ENCODE measurements at places on chromosomes 3 and 15. TPM values are rescaled to one million over a fixed set of nuclear protein-coding genes. Genes with fewer than 3 reads are reported as not detected.
A peak's percentile ranks its signal among the peaks of the same experiment; 100 is the strongest.

KCNH8 gene
- total RNA-seq, result 0.57 TPM

ST8SIA2 gene
- not detected for total RNA-seq

GPR149 gene
- total RNA-seq, result not detected

PRICKLE2 gene
- total RNA-seq, result 6.8 TPM

PLA2G4E gene
- 89.5 TPM for total RNA-seq

LRRIQ4 gene
- total RNA-seq, result not detected

TMEM158 gene
- total RNA-seq, result 1.8 TPM

DNA sequence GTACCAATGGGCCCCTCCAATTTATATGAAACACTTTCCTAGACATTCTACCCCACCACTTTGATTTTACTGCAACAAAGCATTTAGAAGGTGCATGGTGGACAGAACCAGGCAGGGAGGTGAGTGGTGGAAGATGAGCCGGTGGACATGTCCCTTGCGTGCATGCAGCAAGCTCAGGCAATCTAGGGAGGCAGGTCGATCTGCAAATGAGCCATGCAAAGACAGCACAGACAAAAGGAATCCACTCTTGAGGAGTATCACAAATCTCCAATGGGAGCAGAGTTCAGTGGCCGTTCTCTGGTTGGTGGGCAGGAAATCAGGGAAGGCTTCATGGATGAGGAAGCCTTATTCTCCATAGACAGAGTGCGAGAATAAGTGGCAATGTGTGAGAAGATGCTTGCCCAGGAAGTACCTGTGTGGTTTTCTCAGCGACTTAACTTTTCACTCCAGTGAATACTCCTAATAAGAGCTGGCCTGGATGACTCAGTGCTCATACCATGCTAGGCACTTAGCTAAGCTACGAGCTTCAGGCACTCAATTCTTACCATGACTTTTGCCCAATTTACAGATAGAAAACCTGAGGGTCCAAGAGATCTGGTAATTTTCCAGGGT, 152.5 kb downstream of the FOXP1 start:
- H3K4me3 ChIP-seq, result no peak overlapping the region
- peaks cover 70% of the 10 kb centered on the region for H3K4me1 ChIP-seq
- DNase-seq, result no peak
- H3K36me3 ChIP-seq, result no peaks in the 10 kb centered on the region
- H3K27me3 ChIP-seq, result no peaks in the 10 kb centered on the region

GRCh38 chr3:63624941-63625560, 27.4 kb upstream of the SNTN start:
- H3K27ac ChIP-seq, result no peak overlapping the region
- no peak for DNase-seq
- no peak overlapping the region for H3K4me3 ChIP-seq
- H3K27me3 ChIP-seq, result no peaks in the 10 kb centered on the region

- H3K4me3 ChIP-seq, result no peak overlapping the region
- peaks cover 18% of the 10 kb centered on the region for H3K4me1 ChIP-seq
- no peak for DNase-seq
Observed at GRCh38 chr3:21751886-21752285, 876 bp upstream of the ZNF385D start.

GRCh38 chr15:41561777-41562145, 2.7 kb downstream of the TYRO3 start:
- peak overlapping the region; percentile 9 for H3K27ac ChIP-seq
- no peak overlapping the region for H3K4me3 ChIP-seq
- H3K27me3 ChIP-seq, result no peaks in the 10 kb centered on the region
- H3K4me1 ChIP-seq, result peaks cover 26% of the 10 kb centered on the region
- DNase-seq, result no peak
- no peaks in the 10 kb centered on the region for H3K36me3 ChIP-seq

DNA sequence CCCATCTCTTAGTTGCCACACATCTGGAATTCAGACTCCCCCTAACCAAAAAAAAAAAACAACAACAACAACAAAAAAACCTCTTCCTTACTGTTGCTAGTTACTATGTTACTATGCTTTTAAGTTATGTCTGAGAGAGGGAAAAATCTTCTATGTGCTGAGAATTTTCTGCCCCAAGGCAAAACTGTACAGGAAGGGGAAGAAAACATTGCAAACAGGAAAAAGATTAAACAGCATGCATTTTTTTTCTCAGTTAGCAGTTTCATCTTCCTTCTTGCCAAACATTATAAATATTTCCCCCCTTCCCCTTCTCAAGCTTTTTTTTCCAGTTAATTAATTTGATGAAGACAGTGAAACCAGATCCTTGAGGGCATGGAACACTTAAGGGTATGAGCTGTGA, 1.1 kb upstream of the CD200R1 start:
- no peak for DNase-seq
- H3K4me3 ChIP-seq, result no peak overlapping the region
- H3K27me3 ChIP-seq, result no peaks in the 10 kb centered on the region
- no peaks in the 10 kb centered on the region for H3K36me3 ChIP-seq
- H3K27ac ChIP-seq, result no peak overlapping the region
- H3K4me1 ChIP-seq, result peaks cover 47% of the 10 kb centered on the region

GRCh38 chr15:62079594-62079993, 12.8 kb downstream of the C2CD4A start:
- no peaks in the 10 kb centered on the region for H3K4me1 ChIP-seq
- no peak overlapping the region for H3K4me3 ChIP-seq
- DNase-seq, result no peak
- no peaks in the 10 kb centered on the region for H3K36me3 ChIP-seq
- no peak overlapping the region for H3K27ac ChIP-seq

DNA sequence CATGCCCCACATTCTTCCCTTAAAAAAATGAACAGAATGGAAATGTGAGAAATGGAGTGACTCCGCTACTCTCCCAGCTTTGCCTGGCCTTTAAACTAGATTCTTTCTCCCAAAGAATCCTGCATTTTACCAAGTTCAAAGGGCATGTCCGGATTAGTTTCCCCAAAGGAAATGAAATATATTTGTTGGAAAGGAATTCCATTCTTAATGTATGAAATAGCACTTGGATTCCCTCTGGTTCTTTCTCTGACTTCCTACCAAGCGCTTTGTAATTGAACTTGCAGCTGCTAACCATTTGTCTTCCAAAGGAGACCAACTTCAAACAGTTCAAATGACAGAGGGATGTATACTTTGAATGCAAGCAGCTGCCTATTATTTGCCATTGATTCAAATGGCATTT, 18.9 kb downstream of the MAP2K1 start:
- DNase-seq, result no peak
- no peak overlapping the region for H3K27ac ChIP-seq
- peaks cover 25% of the 10 kb centered on the region for H3K4me1 ChIP-seq
- no peaks in the 10 kb centered on the region for H3K36me3 ChIP-seq
- no peaks in the 10 kb centered on the region for H3K27me3 ChIP-seq
- H3K4me3 ChIP-seq, result no peak overlapping the region

DNA sequence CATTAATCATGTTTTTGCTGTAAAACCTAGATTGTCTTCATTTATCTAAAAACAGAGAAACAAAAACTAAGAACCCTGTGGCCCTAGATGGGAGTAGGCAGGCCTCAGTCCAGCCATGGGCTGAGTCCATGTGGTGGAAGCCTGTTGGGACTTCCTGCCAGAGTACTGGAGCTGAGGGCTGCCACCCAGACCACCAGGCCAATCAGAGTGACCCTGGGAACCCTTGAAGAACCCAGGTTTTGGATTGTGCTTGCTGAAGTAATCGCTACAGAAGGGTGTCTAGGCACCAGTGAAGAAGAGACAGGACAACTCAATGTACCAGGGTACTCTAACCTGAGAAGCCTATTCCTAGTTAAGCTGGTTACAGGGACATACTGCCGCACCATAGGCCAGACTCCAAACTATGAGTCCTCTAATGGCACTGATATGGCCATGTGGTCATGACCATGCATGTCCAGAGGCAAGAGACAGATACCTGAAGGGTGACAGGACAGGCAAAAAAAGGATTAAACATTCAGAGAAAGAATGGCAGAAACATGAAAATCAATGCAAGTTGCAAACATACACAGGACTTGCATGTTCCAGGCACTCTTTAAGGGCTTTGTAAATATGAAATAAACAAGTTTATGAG, 12.9 kb downstream of the CSRNP1 start:
- no peak for DNase-seq
- H3K36me3 ChIP-seq, result peaks cover 62% of the 10 kb centered on the region
- no peak overlapping the region for H3K4me3 ChIP-seq

GRCh38 chr15:81859737-81860516, 185.9 kb downstream of the MEX3B start:
- no peaks in the 10 kb centered on the region for H3K4me1 ChIP-seq
- no peaks in the 10 kb centered on the region for H3K36me3 ChIP-seq
- no peak overlapping the region for H3K27ac ChIP-seq
- H3K27me3 ChIP-seq, result no peaks in the 10 kb centered on the region

DNA sequence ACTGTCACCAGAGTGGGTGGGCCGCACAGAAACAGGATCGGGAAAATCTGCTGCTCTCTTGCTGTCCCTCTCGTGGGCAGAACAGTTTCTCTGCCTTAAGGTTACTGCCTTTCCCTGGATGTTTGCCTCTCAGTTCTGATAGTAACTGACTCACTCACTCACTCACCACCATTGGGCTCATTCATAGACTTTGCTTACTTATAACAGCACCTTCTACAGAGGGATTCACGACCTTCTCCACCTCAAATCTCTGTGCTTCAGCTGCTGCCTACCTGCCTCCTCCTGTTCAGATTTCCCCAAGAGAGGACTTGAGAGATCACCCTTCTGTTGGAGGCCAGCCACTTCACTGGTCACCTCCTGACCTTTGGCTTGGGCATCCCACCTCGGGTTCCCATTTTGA, 147.7 kb upstream of the ICE2 start:
- DNase-seq, result no peak
- H3K27me3 ChIP-seq, result no peaks in the 10 kb centered on the region
- no peak overlapping the region for H3K27ac ChIP-seq

DNA sequence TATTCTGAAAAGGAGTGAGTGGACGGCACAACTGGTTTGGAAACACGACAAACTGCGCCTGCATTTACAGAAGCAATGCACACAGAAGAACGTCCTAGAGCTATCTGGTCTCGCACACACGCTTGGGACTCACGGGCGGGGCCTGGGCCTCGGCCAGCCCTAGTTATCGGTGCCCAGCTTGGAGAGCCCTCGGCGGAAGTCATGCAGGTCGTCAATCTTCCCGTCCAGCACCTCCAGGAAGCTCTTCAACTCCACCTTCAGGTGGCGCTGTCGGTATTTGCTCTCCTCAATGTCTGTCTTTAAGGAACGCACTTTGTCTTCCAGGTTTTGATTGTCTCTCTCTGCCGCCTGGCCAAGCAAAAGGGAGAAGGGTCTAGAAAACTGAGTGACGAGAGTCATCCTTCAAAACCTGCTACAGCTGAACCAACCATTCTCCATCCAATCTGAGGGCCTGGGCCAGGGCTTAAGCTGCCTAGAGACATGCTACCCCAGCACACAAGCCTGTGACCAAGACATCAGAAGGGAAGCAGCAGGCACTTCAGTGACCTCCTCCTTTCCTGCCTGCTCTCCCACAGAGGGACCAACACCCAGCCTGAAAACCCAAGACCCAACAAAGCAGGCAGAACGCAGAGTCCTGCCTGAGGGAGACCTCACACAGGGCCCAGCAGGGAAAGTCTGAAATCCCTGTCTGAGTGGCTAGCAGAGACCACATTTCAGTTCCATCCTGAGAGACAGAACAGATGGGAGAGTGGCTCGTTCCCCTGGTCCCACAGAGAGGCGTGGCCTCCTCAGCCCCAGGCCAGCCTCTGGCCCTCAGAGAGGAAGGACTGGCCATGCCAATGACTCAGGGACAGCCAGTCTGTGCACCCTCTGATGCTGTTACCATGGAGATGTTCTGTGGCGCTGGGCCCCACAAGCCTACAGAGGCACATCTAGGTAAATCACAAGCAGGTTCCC, 40.4 kb downstream of the WHAMM start:
- DNase-seq, result no peak
- H3K4me3 ChIP-seq, result no peak overlapping the region
- no peaks in the 10 kb centered on the region for H3K27me3 ChIP-seq
- no peaks in the 10 kb centered on the region for H3K36me3 ChIP-seq

DNA sequence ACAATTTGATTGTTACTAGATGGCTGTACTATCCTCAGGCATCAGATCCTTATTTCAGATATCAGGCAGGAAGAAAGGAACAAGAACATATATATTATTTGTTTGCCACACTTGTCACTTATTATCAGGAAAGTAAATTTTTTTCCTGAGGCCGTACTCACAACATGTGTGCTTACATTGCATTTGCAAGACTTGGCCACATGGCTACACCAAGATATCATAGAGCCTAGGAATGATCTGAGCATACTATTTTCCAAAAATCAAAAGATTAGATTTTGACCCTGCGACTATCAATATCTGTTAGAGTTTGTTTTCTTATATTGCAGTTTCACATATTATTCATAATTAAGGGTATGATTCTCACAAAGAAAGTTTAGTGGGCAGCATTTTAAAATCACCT, 426.2 kb upstream of the BCHE start:
- no peaks in the 10 kb centered on the region for H3K27me3 ChIP-seq
- no peak overlapping the region for H3K4me3 ChIP-seq
- no peak for DNase-seq

DNA sequence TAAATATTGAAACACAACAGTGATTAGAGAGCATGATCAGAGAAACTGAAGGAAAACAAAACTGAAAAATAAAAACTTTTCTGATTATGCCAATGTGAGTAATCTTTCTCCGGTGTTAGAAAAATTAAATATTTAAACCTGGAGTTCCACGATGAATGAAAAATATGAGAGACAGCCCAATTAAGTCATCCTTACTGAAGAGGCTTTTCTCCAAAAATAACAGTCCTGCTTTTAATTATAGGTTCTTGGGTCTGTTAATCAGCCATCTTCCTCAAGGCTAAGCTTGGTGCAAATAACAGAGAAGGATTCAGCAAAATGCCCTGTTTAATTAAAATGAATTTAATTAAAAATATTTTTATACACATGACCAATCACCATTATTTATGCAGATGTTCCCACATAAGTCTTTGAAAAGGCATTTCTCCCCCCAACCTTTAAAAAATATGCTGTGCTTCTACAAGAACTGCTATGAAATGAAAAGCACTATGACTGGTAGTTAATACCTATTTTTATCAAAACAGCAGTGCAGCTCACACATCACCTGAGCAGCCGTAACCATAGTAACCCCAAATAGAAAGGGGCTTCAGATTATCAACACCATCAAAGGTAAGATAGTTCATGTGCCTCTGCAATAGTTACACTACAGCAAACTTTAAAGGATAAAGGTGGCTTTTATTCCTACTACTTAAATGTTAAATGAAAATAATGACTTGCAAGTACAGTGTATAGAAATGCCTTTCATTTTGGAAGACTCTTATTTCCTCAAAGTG, 175.7 kb downstream of the SLC9A9 start:
- H3K27ac ChIP-seq, result no peak overlapping the region
- no peaks in the 10 kb centered on the region for H3K36me3 ChIP-seq
- H3K27me3 ChIP-seq, result no peaks in the 10 kb centered on the region
- no peaks in the 10 kb centered on the region for H3K4me1 ChIP-seq
- H3K4me3 ChIP-seq, result no peak overlapping the region

- no peak for DNase-seq
- no peaks in the 10 kb centered on the region for H3K27me3 ChIP-seq
- H3K4me3 ChIP-seq, result no peak overlapping the region
- H3K36me3 ChIP-seq, result no peaks in the 10 kb centered on the region
Observed at GRCh38 chr3:74465715-74466410, 148.6 kb downstream of the CNTN3 start.

All from esophagus squamous epithelium (tissue), 5 donors.